ENCODE measurements at places on chromosomes 4 and X. TPM values are rescaled to one million over a fixed set of nuclear protein-coding genes. Genes with fewer than 3 reads are reported as not detected.

LRCH2 gene
- total RNA-seq = 0.11 TPM

SLITRK4 gene
- 2.3 TPM for total RNA-seq

SEC31A gene
- total RNA-seq = 47.4 TPM

WDFY3 gene
- total RNA-seq = 23.1 TPM

TMEM192 gene
- 6.8 TPM for total RNA-seq

ERAS gene
- not detected for total RNA-seq

TCEAL3 gene
- total RNA-seq = 18.3 TPM

AMTN gene
- not detected for total RNA-seq

GAGE12H gene
- not detected for total RNA-seq

PAK3 gene
- total RNA-seq = 2.1 TPM

ZRSR2 gene
- 7.6 TPM for total RNA-seq

SUPT20HL2 gene
- not detected for total RNA-seq

CYTL1 gene
- total RNA-seq = not detected

GRCh38 chr4:5906191-5906590, 13.3 kb upstream of the CRMP1 start:
- peaks cover 42% of the 10 kb centered on the region for H3K27me3 ChIP-seq
- H3K4me3 ChIP-seq = no peak overlapping the region
- H3K36me3 ChIP-seq = no peaks in the 10 kb centered on the region
- H3K4me1 ChIP-seq = no peaks in the 10 kb centered on the region

- H3K27me3 ChIP-seq = peaks cover 5% of the 10 kb centered on the region
- no peak for DNase-seq
- H3K4me1 ChIP-seq = no peaks in the 10 kb centered on the region
Measured at GRCh38 chr4:18722748-18723191, 701.2 kb upstream of the LCORL start.

DNA sequence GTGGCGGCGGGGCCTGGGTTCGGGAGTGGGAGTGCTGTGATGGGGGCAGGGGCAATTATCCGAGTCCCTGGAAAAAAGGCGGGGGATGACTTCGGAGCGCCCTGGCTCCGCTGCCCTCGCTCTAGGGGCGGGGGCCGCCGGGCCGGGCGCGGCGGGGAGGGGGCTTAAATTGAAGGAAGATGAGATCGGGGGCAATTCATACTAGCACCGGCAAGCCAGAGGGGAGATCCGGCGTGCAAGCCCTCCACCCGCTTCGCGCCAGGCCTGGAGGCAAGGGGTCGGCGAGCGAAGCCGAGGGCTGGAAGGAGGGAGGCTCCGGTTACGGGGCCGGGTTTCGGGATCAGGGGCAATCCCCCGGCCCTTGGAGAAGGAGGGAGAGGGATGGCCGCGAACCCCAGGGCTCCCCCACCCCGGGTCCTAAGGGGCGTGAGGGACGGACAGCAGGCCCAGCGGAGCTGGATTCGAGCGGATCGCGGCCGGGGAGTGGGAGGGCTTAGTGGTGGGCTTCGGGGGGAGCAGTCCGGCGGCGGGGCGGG, 1.2 kb downstream of the BCORL1 start:
- H3K4me1 ChIP-seq = peaks cover 5% of the 10 kb centered on the region
- no peak for DNase-seq
- H3K4me3 ChIP-seq = no peak overlapping the region
- no peak overlapping the region for H3K27ac ChIP-seq

- 0 out of 2 replicates have a peak overlapping the region, but pooled peaks have one; percentile 23 for H3K4me3 ChIP-seq
- no peaks in the 10 kb centered on the region for H3K27me3 ChIP-seq
- peaks cover 13% of the 10 kb centered on the region for H3K4me1 ChIP-seq
- no peaks in the 10 kb centered on the region for H3K36me3 ChIP-seq
Measured at GRCh38 chr4:185383451-185383850, 12.3 kb downstream of the LRP2BP start.

- H3K4me3 ChIP-seq = peak overlapping the region; percentile 68
- peak; percentile 76 for DNase-seq
- H3K4me1 ChIP-seq = peaks cover 28% of the 10 kb centered on the region
- H3K27ac ChIP-seq = peak overlapping the region; percentile 86
- no peaks in the 10 kb centered on the region for H3K27me3 ChIP-seq
Measured at GRCh38 chrX:153766098-153766817, 2.2 kb downstream of the PLXNB3 start.

- peaks cover 11% of the 10 kb centered on the region for H3K4me1 ChIP-seq
- H3K27ac ChIP-seq = no peak overlapping the region
- no peaks in the 10 kb centered on the region for H3K27me3 ChIP-seq
- H3K36me3 ChIP-seq = no peaks in the 10 kb centered on the region
- no peak for DNase-seq
Measured at GRCh38 chr4:143273160-143273917, 63.3 kb upstream of the GAB1 start.

GRCh38 chr4:100510551-100510950, 7.3 kb downstream of the EMCN start:
- H3K36me3 ChIP-seq = no peaks in the 10 kb centered on the region
- H3K4me3 ChIP-seq = no peak overlapping the region
- no peak for DNase-seq
- H3K4me1 ChIP-seq = no peaks in the 10 kb centered on the region
- H3K27ac ChIP-seq = no peak overlapping the region
- H3K27me3 ChIP-seq = no peaks in the 10 kb centered on the region

GRCh38 chrX:153727123-153727931, 2.7 kb downstream of the ABCD1 start:
- H3K4me1 ChIP-seq = peaks cover 44% of the 10 kb centered on the region
- H3K36me3 ChIP-seq = peaks cover 5% of the 10 kb centered on the region
- DNase-seq = peak; percentile 50
- peak overlapping the region; percentile 79 for H3K27ac ChIP-seq
- H3K4me3 ChIP-seq = peak overlapping the region; percentile 82
- H3K27me3 ChIP-seq = no peaks in the 10 kb centered on the region

DNA sequence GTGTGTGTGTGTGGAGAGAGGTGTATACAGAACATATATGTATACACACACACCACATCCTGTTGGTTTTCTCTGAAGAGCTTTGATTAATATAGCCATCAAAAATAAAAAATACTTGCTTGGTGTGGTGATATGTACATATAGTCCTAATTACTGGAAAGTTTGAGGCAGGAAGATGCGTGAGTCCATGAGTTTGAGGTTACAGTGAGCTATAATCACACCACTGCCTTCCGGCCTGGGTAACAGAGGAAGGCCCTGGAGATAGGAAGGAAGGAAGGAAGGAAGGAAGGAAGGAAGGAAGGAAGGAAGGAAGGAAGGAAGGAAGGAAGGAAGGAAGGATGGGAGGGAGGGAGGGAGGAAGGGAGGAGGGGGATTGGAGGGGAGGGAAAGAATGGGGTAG, 360.4 kb upstream of the CPEB2 start:
- H3K27me3 ChIP-seq = no peaks in the 10 kb centered on the region
- no peak overlapping the region for H3K4me3 ChIP-seq
- DNase-seq = no peak
- no peaks in the 10 kb centered on the region for H3K36me3 ChIP-seq
- H3K27ac ChIP-seq = no peak overlapping the region

DNA sequence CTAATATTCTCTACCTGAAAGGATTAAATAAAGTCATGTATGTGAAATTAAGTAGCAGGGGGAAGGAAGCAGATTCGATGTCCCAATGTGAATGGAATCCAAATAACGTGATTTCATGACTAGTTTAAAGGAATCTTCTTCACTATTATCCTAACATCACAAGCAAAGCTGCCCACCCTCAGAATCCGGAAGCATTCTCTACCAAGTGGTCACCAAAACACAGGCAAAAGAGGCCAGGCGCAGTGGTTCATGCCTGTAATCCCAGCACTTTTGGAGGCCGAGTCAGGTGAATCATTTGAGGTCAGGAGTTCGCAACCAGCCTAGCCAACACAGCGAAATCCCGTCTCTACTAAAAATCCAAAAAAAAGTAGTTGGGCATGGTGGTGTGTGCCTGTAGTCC, 212.9 kb downstream of the LDB2 start:
- H3K36me3 ChIP-seq = no peaks in the 10 kb centered on the region
- no peak overlapping the region for H3K27ac ChIP-seq
- no peak overlapping the region for H3K4me3 ChIP-seq
- H3K27me3 ChIP-seq = peaks cover 30% of the 10 kb centered on the region
- no peak for DNase-seq
- H3K4me1 ChIP-seq = peaks cover 10% of the 10 kb centered on the region

DNA sequence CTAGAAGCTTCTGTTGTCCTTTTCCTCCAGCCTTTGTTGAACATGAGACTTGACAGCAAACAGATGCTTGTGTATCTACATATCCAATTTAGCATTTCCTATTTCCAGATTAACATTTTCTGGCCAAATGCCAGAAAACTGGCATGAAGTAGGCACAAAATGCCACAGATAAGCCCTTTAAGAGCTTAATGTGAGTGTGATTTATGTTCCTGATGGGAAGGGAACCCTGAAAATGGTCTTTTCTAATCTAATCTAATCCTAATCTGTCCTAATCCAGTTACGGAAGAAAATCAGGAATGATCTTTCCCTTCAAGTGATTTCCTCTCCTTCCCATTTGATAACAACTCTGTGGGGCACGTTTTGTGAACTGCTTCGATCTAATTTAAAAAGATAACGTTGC, 133.0 kb upstream of the C1QTNF7 start:
- no peaks in the 10 kb centered on the region for H3K27me3 ChIP-seq
- no peak for DNase-seq
- H3K36me3 ChIP-seq = no peaks in the 10 kb centered on the region

GRCh38 chrX:13258052-13258444, 61.8 kb downstream of the ATXN3L start:
- H3K36me3 ChIP-seq = no peaks in the 10 kb centered on the region
- no peak overlapping the region for H3K4me3 ChIP-seq
- no peaks in the 10 kb centered on the region for H3K27me3 ChIP-seq
- H3K27ac ChIP-seq = no peak overlapping the region
- no peak for DNase-seq
- H3K4me1 ChIP-seq = no peaks in the 10 kb centered on the region

GRCh38 chrX:40169193-40170101, 71.7 kb upstream of the BCOR start:
- no peaks in the 10 kb centered on the region for H3K27me3 ChIP-seq
- H3K4me1 ChIP-seq = peaks cover 38% of the 10 kb centered on the region
- H3K27ac ChIP-seq = no peak overlapping the region
- H3K4me3 ChIP-seq = peak overlapping the region; percentile 63
- H3K36me3 ChIP-seq = no peaks in the 10 kb centered on the region

DNA sequence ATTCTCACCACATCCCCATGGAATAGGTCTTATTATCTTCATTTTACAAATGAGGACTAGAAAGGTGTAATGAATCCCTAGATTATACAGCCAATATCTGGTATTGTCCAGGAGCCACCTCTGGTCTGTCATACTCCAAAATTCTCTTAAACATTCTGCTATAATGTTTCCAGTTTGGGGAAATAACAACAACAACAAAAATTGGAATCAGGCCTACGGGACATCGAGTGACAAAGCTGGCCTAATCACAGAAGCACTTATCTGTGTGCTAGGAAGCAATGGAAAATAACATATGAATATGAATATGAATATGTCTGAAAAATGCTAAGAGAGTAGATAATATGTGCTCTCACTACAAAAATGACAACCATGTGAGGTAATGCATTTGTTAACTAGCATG, 264.1 kb downstream of the GASK1B start:
- no peak overlapping the region for H3K27ac ChIP-seq
- H3K27me3 ChIP-seq = no peaks in the 10 kb centered on the region
- H3K4me1 ChIP-seq = no peaks in the 10 kb centered on the region
- DNase-seq = no peak
- no peaks in the 10 kb centered on the region for H3K36me3 ChIP-seq
- no peak overlapping the region for H3K4me3 ChIP-seq

DNA sequence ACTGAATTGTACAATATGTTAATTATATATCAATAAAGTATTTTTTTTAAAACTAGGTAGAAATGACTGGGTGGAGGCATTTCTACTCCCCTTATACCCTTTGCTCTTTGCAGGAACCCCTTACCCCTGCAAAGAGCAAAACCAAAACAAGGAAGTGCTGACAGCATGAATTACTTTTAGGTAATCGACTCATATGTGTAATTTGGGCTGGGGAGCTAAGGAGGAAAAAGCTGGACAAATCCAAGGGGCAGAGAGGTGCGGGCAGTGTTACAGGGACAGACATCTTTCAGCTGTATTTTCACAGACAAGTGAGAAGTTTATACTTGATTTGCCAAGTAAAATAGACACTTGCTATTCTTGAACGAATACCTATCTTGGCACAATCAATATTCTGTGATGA, 35.5 kb downstream of the MANBA start:
- no peaks in the 10 kb centered on the region for H3K27me3 ChIP-seq
- H3K36me3 ChIP-seq = no peaks in the 10 kb centered on the region
- H3K4me3 ChIP-seq = no peak overlapping the region
- no peak for DNase-seq
- no peaks in the 10 kb centered on the region for H3K4me1 ChIP-seq
- no peak overlapping the region for H3K27ac ChIP-seq

DNA sequence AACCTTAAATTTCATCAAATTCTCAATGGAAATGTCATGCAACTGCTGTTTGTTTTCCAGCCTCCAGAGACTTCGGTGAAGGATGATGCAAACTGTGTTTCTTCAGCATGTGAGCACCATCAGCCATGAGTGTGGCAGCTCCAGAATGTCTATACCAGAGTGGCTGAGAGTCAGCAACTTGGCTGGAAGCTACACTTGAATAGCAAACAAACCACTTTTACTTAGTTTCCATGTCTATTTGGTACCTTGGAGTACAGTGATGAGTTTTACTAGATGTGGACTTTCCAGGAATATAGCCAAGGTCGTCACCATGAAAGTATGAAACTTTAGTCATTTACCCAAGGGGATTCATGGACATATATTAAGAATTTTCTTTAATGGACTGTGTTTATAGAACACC, 4.3 kb upstream of the IL21 start:
- no peak overlapping the region for H3K4me3 ChIP-seq
- no peaks in the 10 kb centered on the region for H3K4me1 ChIP-seq
- H3K36me3 ChIP-seq = no peaks in the 10 kb centered on the region
- peak; percentile 47 for DNase-seq
- no peaks in the 10 kb centered on the region for H3K27me3 ChIP-seq
- H3K27ac ChIP-seq = no peak overlapping the region

DNA sequence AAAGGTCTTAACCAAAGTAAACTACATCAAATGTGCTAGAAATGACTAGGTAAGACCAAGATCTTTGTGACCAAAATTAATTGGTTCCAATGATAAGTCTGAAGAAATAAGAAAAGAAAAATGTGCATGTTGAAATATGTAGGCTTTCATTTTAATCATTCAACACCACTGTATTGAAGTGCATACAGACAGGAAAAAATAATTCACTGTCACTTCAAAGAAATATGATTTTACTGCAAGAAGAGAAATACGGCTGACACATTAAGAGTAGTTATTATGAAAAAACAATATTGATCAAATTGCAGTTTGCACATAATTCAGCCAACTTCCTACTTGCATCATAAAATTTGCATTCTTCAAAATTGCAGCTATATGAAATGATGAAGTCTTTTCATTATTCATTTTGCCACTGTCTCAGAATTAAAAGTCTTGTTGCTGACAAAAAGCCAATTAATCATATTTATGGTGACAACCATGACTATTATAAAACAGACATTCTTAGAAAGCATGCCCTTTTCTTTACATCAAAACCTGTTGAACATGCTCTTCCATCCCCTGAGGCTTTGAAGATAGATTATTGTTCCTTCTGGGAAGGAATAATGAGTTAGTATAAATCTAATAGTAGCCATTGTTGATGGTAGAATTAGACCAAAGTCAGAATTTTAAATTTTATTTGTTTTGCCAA, 405.9 kb upstream of the MAD2L1 start:
- no peaks in the 10 kb centered on the region for H3K36me3 ChIP-seq
- no peak for DNase-seq
- 0 out of 2 replicates have a peak, but pooled peaks cover 4% of the 10 kb centered on the region for H3K27me3 ChIP-seq
- H3K27ac ChIP-seq = no peak overlapping the region

GRCh38 chr4:66852843-66853242, 692.5 kb downstream of the CENPC start:
- no peaks in the 10 kb centered on the region for H3K4me1 ChIP-seq
- H3K27ac ChIP-seq = no peak overlapping the region
- H3K27me3 ChIP-seq = no peaks in the 10 kb centered on the region
- DNase-seq = no peak

Measured in PC-3 (cell line).